ENCODE measurements at places on chromosomes 13 and 19. TPM values are rescaled to one million over a fixed set of nuclear protein-coding genes. Genes with fewer than 3 reads are reported as not detected.
A peak's percentile ranks its signal among the peaks of the same experiment; 100 is the strongest.

GRCh38 chr19:39582891-39583625, 19.3 kb upstream of the LGALS13 start:
- DNase-seq, result peak; percentile 72

- no peak for DNase-seq
These were observed 12.4 kb upstream of the CHST8 start for GRCh38 chr19:33609353-33609752.

DNA sequence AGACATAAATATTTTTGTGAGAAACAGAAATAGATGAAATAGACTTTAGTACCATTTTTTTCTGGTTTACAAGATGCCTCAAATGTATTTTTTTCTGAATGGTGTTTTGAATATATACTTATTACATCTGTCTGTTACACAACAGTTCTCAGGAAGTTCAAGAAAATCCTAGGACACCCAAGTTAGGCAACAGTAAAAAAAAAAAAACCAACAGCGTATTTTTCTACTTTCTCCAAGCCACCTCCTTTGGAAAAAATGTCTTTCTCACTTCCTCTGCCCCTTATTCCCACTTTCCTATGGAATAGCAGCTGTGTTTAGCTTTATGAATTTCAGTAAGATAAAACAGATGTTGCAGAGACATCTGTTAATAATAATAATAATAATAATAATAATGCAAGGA, 489.6 kb upstream of the KLF12 start:
- DNase-seq, result no peak

DNA sequence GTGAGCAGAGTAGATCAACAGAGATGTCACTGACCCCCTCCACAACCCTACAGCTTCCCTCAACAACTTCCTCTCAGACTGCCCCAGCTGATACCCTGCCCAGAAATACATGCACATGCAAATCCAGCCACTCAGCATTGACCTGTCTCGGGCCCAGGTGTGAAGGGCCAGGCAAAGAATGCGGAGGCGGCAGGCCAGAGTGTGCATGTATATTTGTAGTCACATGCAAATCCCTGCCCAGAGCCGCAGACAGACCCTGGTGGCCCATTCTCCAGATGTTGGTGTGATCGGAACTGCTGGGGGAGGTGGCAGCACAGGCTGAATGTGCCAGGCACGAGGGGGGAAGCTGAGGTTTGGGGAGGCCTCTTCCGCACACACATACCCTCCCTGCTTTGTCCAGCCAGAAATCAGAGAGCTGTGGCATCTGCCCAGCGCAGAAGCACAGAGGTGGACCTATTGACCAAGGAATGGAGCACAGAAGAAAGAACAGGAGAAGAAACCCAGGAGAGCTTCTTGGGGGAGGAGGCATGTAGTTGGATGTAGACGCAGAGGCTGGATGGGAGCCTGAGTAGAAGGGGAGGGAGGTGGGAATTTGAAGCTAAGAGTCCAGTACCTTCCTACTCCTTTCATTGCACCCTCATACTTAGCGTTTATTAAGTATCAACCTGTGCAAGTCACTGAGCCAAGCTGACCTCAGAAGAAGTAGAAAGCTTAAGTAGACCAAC, 14.4 kb downstream of the MEF2B start:
- DNase-seq, result peak; percentile 97

- no peak for DNase-seq
These were observed 404.2 kb upstream of the SGCG start for GRCh38 chr13:22776394-22777186.

DNA sequence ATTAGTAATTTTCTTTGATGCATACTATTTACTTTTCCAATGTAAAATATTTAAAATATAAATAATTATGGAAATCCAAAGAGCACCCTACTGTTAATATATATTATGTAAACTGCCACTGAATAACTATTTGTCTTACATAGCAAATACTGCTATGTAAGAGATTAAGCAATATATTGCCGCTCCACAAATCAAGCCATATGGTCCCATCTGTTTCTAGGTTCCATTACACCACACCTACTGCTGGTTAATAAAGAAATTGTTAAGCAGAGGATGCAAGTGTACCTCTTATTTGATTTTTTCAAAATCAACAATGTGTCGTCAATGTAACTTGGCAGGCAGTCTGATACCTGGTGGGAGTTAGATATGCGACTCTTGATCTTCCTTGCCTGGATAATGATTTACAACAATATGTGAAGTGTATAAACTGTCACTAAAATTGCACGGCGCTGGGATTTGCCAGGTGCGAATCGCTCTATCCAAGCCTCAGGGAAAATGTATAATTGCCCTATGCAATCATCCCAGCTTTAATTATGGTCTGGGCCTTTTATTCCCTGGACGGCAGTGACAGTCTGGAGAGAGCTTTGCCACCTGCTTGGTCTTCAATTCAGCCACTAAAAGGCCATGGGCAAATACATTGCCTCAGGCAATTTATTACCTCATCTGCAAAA, 16.0 kb downstream of the SMAD9 start:
- no peak for DNase-seq

GRCh38 chr13:62960723-62961122, 1545.1 kb upstream of the PCDH20 start:
- no peak for DNase-seq

- no peak for DNase-seq
These were observed 338.6 kb upstream of the TMTC4 start for GRCh38 chr13:101013245-101013644.

- DNase-seq, result peak; percentile 24
These were observed 28.7 kb downstream of the DHX34 start for GRCh38 chr19:47377801-47378200.

- no peak for DNase-seq
These were observed 38.0 kb upstream of the TEX29 start for GRCh38 chr13:111282425-111282824.

GRCh38 chr19:58003174-58003828, 681 bp upstream of the ZNF606 start:
- no peak for DNase-seq

DNA sequence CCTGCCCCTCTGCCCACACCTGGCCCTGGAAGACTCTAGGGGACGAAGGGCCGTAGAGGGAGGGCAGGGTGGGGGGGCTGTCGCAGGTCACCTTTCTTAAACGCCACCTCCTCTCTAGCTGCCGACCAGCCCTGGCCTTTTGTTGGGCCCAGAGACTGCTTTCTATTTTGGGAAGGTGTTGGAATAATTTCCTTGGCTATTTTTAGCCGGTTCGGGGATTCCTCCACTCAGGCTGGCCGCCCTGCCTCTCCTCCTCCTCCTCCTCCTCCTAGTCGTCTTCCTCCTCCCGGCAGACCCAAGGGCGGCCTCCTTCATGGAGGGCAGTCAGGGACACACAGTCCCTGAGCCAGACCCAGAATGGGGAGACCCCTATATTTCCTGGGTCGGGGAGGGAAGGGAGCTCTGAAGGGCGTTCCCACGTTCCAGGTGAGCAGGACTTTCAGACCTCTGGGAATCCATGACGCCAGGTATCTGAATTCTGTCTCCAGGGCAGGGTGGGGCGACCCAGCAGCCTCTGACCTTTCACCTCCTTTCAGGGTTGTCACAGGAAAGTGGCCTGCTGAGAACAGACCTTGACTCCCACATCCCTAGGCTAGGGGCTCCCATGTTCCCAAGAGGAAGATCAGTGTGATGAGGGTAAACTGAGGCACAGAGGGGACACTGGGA, 19.9 kb downstream of the GADD45B start:
- peak; percentile 36 for DNase-seq

The BCAM gene
- total RNA-seq, result not detected

The OR7C1 gene
- not detected for total RNA-seq

The ZIM2 gene
- not detected for total RNA-seq

The CACNG6 gene
- total RNA-seq, result not detected

The APOE gene
- 1.3 TPM for total RNA-seq

The ARHGAP35 gene
- total RNA-seq, result 30.4 TPM

All from Karpas-422 (cell line).